ENCODE measurements at places on chromosomes 6 and 20. TPM values are rescaled to one million over a fixed set of nuclear protein-coding genes. Genes with fewer than 3 reads are reported as not detected.

- peaks cover 15% of the 10 kb centered on the region for H3K36me3 ChIP-seq
- no peak for DNase-seq
- H3K27ac ChIP-seq, result no peak overlapping the region
- no peak overlapping the region for H3K4me3 ChIP-seq
Measured at GRCh38 chr20:59662161-59662560, 57.8 kb downstream of the PHACTR3 start.

- no peaks in the 10 kb centered on the region for H3K27me3 ChIP-seq
- DNase-seq, result no peak
- H3K36me3 ChIP-seq, result no peaks in the 10 kb centered on the region
- no peak overlapping the region for H3K27ac ChIP-seq
Measured at GRCh38 chr6:40348591-40348990, 238.6 kb downstream of the LRFN2 start.

- no peak for DNase-seq
- H3K4me3 ChIP-seq, result no peak overlapping the region
- H3K4me1 ChIP-seq, result no peaks in the 10 kb centered on the region
- no peak overlapping the region for H3K27ac ChIP-seq
- H3K36me3 ChIP-seq, result no peaks in the 10 kb centered on the region
- no peaks in the 10 kb centered on the region for H3K27me3 ChIP-seq
Measured at GRCh38 chr20:9677100-9677623, 161.7 kb downstream of the PAK5 start.

DNA sequence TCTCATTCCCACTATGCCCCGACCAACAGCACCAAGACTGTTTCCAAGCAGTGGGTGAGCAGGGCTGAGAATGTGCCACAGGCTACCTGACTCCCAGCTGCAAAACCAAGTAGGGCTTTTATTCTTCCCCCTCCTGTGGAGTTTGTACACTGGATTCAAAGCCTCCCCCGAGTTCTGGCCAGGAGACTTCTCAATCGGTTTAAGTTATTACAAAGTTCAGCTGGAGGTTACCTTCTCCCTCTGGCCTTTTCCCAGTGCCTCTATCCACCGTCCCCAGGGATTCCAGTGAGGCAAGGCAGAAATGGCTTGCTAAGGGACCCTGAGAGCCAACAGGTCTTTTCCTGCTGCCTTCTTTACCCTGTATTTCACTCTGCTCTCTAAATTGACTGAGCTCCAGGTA lies 217.0 kb downstream of the ADGRG6 start:
- DNase-seq, result no peak
- no peak overlapping the region for H3K27ac ChIP-seq
- H3K4me3 ChIP-seq, result no peak overlapping the region
- peaks cover 12% of the 10 kb centered on the region for H3K36me3 ChIP-seq

- no peaks in the 10 kb centered on the region for H3K4me1 ChIP-seq
- no peaks in the 10 kb centered on the region for H3K36me3 ChIP-seq
Measured at GRCh38 chr6:75224303-75224926, 18.6 kb upstream of the COL12A1 start.

DNA sequence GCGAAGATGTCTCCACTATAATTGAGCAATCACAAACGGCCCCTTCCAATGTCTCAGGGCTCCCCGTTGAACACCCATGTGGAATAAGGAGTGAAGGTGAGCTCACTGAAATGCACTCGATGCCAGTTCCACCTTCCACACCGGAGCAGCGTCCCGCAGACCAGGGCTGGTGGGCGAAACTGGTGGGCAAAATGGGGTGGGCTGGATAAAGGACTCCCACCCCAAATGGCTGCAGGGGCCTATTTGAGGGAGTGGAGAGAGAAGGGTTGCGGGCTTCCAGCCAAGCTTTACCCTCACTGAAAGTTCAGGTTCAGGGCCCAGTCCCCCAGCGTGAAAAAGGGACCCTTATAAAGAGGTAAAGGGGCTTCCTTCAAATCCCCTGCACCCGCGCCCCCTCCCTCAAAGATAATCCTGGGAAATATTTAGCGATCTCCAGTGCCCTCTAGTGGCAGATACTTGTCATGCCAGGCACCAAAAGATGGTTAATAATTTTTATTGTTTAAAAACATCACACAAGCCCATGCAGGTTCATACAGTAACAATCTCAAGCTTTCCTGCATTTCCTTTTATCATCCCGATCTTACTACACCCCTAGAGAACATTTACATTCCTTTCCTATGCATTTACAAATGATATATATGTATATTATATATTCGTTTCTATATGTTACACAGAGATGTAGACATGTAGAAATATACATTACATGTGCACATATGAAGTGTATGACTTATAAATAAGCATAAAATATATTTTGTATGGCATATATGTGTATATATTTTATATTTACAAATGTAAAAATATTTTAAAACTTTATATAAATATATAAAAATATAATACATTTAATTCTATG lies 58.2 kb upstream of the NKX2-2 start:
- H3K36me3 ChIP-seq, result no peaks in the 10 kb centered on the region
- peaks cover 8% of the 10 kb centered on the region for H3K4me1 ChIP-seq
- peaks cover 34% of the 10 kb centered on the region for H3K27me3 ChIP-seq
- peak; percentile 23 for DNase-seq

DNA sequence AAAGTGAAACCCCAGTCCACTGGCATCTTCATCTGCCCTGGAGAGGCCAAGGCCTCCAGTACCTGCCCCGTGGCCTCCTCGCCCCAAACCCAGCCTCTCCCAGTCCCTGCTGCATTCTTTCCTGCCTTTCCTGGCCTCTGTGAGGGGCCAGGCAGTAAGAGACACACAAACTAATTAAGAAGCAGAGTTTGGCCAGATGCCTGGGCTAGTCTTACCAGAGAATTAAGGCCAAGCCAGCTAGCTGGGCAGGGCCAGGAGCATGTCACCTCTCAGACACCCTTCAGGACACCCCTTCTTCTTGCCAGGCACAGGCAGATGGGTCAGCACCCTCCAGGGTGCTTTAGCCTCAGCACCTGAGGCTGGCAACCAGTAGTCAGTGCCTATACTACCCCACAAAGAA lies 2.4 kb downstream of the MDGA1 start:
- H3K36me3 ChIP-seq, result no peaks in the 10 kb centered on the region
- no peak for DNase-seq
- peaks cover 37% of the 10 kb centered on the region for H3K4me1 ChIP-seq
- H3K27me3 ChIP-seq, result peaks cover 31% of the 10 kb centered on the region
- peak overlapping the region; percentile 82 for H3K4me3 ChIP-seq

- no peak overlapping the region for H3K27ac ChIP-seq
- no peaks in the 10 kb centered on the region for H3K36me3 ChIP-seq
- no peaks in the 10 kb centered on the region for H3K27me3 ChIP-seq
Measured at GRCh38 chr6:57298741-57299140, 18.7 kb upstream of the PRIM2 start.

- H3K4me1 ChIP-seq, result no peaks in the 10 kb centered on the region
- no peak overlapping the region for H3K27ac ChIP-seq
- H3K27me3 ChIP-seq, result no peaks in the 10 kb centered on the region
- DNase-seq, result no peak
Measured at GRCh38 chr20:53974785-53975555, 95.4 kb downstream of the BCAS1 start.

GRCh38 chr6:131657630-131658111 lies 20.6 kb downstream of the ENPP3 start:
- H3K36me3 ChIP-seq, result no peaks in the 10 kb centered on the region
- H3K27ac ChIP-seq, result no peak overlapping the region
- no peak for DNase-seq
- no peak overlapping the region for H3K4me3 ChIP-seq

- no peak overlapping the region for H3K4me3 ChIP-seq
- H3K4me1 ChIP-seq, result peaks cover 14% of the 10 kb centered on the region
- no peak for DNase-seq
- H3K36me3 ChIP-seq, result no peaks in the 10 kb centered on the region
Measured at GRCh38 chr6:128074567-128074966, 173.7 kb upstream of the THEMIS start.

- no peak overlapping the region for H3K27ac ChIP-seq
- H3K27me3 ChIP-seq, result no peaks in the 10 kb centered on the region
- H3K36me3 ChIP-seq, result no peaks in the 10 kb centered on the region
Measured at GRCh38 chr6:30031381-30031780, 29.7 kb upstream of the POLR1H start.

DNA sequence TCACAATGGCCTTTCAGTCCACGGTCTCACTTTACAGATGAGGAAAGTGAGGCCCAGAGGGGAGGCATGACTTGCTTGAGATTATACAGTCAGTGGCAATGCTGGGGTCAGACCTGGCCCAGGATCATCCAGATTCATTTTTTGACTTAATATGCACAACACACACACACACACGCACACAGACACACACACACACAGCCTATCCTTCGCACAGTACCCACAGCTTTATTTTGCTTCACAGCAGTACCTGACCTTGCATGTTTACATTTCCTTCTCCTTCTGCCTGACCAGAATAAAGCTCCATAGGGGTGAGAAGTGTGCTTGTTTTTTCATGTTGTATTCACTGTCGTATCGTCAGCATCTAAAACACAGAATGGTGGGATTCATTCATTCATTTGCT lies 79.8 kb downstream of the VEGFA start:
- H3K27me3 ChIP-seq, result peaks cover 21% of the 10 kb centered on the region
- peaks cover 4% of the 10 kb centered on the region for H3K4me1 ChIP-seq
- no peak for DNase-seq
- no peak overlapping the region for H3K4me3 ChIP-seq
- no peak overlapping the region for H3K27ac ChIP-seq

GRCh38 chr6:82612475-82613039 lies 248.9 kb downstream of the TPBG start:
- H3K4me3 ChIP-seq, result no peak overlapping the region
- H3K27ac ChIP-seq, result no peak overlapping the region
- no peaks in the 10 kb centered on the region for H3K27me3 ChIP-seq
- no peak for DNase-seq
- no peaks in the 10 kb centered on the region for H3K36me3 ChIP-seq

DNA sequence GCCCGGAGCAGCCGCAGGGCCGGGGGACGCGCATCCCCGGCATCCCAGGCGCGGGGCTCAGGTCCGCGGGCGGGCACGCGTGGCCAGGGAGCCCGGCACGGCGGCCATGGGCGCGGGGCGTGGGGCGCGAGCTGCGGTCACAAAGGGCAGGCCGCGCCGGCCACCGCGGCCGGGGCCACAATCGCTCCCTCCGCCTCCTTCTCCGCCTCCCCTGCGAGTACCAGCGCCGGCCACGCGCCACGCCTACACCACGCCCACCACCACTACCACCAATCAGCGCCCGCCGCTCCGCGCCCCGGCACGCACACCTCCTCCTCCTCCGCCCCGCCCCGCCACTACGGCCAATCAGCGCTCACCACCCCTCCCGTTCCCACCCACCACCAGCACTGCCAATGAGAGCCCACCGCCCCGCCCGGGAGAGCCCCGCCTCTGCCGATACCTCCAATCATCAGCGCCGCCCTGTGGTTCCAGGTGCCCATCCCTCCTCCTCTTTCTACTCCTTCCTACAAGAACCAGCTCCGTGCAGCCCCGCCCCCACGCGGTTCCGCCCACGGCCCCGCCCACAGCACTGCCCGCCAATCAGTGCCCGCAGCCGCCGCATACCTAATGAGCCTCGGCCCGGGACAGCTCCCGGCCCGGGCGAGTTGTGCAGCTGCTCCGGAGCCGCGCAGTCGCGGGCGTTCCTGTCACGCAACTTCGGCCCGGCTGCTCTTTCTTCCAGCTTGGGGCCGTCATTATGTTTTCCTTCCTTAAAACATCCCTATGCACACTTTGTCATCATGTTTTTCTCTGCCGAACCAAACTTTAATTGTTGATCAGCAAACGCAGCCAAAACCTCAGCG lies at the start of gene RPS6KA2:
TSS of gene RPS6KA2 (minus strand) at position 219 of the 842 bp plus-strand sequence. CDS start 232 bp downstream, outside the sequence.
- peaks cover 39% of the 10 kb centered on the region for H3K27me3 ChIP-seq
- peaks cover 25% of the 10 kb centered on the region for H3K4me1 ChIP-seq
- peak within 1 kb of the TSS; percentile 95 for H3K4me3 ChIP-seq
- H3K27ac ChIP-seq, result peak within 1 kb of the TSS; percentile 7
- DNase-seq, result peak; percentile 100
- H3K36me3 ChIP-seq, result peaks cover 4% of the 10 kb centered on the region

DNA sequence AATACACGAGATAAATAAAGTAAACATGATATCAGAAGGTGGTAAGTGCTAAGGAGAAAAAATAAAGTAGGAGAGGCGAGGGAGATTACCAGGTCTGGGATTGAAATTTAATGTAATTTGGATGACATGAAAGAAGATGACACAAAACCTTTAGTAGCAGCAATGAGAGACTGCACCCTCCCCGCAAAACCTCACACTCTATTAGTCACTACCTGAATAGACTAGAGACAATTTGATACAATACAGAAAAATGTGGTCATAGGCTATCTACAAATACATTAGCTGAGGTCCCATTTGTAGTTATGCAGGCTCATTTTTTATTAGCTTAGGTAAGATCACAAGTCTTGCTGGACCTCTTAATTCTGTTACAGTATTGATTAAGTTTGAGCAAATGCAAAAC lies 125.5 kb downstream of the LRFN2 start:
- no peak overlapping the region for H3K4me3 ChIP-seq
- H3K27me3 ChIP-seq, result no peaks in the 10 kb centered on the region
- H3K36me3 ChIP-seq, result no peaks in the 10 kb centered on the region
- H3K4me1 ChIP-seq, result no peaks in the 10 kb centered on the region

GRCh38 chr6:74755196-74755595 lies 450.7 kb downstream of the COL12A1 start:
- no peaks in the 10 kb centered on the region for H3K36me3 ChIP-seq
- no peak overlapping the region for H3K4me3 ChIP-seq
- no peaks in the 10 kb centered on the region for H3K4me1 ChIP-seq
- DNase-seq, result no peak
- no peaks in the 10 kb centered on the region for H3K27me3 ChIP-seq

DNA sequence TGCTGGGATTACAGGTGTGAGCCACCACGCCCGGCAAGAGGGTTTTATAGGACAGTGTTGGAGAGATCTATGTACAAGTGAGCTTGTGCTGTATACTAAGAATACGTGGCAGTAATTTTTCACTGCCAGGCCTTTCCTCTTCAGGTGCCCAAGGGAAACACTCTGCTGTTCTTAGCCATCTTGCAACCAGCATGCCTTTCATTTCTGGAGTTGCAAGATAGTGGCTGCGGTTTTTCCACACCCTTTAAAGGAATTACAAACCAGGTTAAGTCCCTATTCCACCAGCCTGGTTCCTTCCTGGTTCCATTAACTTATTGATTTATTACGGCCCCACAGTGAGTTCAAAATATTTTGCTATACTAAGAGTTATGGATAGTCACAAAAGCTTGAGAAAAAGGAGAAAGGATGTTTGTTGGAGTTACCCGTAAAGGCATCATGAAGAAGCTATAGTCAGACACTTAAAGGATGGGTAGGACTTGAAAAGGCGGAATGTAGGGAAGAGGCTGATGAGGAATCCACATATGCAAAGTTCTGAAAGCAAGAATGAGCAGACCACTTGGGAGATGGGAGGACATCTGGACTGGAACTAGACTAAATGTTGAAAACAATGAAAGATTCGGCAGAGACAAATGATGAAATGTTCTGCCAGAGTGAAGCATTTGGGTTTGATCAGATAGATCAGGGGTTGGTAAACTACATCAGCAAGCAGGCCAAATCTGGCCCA lies 61.4 kb upstream of the ASIP start:
- no peak overlapping the region for H3K27ac ChIP-seq
- H3K4me3 ChIP-seq, result no peak overlapping the region
- no peaks in the 10 kb centered on the region for H3K36me3 ChIP-seq
- no peak for DNase-seq
- no peaks in the 10 kb centered on the region for H3K4me1 ChIP-seq
- peaks cover 7% of the 10 kb centered on the region for H3K27me3 ChIP-seq

TPMT gene
- 6.7 TPM for total RNA-seq

ARMC2 gene
- total RNA-seq, result 2.2 TPM

ZC3H12D gene
- 170 TPM for total RNA-seq

MED20 gene
- 34.6 TPM for total RNA-seq

MEP1A gene
- total RNA-seq, result not detected

ZBTB46 gene
- 8.2 TPM for total RNA-seq

SLC17A3 gene
- 2.5 TPM for total RNA-seq

All from activated T-cell treated with anti-CD3 and anti-CD28 coated beads, Interleukin-2, amount 50 U/mL, for 72 hours (primary cell).